ENCODE measurements at places on chromosomes 2 and 18.

DNA sequence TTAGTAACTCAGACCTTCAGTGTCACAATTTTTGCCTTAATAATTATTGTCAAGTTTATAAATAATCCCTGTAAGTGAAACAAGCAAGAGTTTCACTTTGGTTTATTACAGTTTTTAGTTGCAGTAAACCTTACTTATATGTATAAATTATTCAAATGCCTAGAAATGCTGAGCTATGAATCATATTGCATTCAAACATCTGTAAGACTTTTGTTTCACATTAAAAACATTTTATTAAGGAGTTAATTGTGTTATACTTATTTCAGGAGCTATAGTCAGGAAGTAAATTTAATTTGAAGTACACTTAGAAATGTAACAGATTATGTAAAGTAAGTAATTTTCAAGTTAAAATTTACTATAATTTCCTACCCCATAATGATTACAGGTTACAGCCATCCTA lies 3.9 kb upstream of the ETAA1 start:
- DNase-seq: no peak

DNA sequence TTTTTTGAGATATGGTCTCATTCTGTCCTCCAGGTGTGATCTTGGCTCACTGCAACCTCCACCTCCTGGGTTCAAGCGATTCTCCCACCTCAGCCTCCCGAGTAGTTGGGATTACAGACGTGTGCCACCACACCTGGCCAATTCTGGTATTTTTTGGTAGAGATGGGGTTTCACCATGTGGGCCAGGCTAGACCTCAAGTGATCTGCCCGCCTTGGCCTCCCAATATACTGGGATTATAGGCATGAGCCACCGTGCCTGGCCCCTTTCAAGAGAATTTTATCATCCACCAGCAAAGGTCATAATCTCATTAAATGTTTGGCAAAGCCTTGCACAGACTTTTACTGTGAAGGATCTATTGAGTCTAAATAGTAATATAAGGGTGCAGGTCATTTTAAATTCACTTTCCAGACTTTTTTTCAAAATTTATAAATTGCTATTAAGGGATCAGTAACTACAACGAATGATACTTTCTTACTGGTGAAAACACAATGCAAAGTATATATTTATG lies 2.5 kb downstream of the HADHA start:
- no peak for DNase-seq

- DNase-seq: no peak
Measured at GRCh38 chr2:172878260-172878659, 142.6 kb downstream of the RAPGEF4 start.

DNA sequence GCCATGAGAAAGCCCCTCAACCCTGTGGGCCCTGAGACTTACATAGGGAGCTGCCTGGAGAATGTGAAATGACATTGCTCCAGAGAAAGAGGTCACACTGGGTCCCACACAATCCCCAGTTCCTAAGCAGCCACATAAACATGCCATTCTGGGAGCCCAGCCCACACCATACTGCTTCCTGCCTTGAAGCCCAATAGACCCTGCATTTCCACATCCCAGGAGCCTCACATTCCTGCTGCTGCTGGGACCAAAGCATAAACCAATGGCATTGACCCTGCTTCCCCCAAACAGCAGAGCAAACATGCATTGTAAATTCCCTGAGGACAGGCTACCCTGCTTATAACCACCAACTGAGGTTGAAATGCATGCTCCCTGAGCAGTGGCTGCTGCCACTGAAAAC lies 1117.6 kb upstream of the SLC39A10 start:
- DNase-seq: no peak

DNA sequence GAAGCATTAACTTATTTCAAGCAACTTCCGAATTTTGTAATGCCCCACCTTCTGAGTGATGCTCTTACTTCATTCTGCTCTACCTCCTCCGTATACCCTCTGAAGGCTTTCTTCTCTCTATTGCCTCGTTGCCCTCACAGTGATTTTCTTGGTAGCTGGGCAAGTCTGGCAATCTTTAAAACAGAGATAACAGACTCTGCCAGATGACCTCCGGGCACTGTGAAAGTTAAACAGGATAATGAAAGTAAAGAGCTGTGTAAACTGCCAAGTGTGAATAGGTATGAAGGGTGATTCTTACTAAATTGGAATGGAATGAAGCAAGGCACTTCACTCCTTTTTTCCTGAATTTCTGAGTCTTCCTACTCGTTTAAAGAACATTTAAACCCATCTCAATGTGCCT lies 207.3 kb upstream of the GYPC start:
- no peak for DNase-seq

DNA sequence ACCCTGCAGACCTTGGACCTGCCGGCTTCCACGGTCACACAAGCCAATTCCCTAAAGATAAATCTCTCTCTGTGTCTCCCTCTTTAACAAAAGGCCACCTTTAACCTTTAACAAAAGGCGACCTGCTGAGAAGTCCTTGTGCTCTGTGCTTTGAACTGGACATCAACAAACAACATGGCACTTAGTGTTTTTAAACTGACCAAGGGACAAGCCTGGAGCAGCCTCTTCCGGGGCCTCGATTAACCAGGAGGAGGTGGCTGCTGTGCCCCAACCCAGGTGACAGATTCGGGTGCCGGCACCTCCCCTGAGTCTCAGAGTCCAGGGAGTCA lies 135.3 kb downstream of the RTP5 start:
- no peak for DNase-seq

- no peak for DNase-seq
Measured at GRCh38 chr2:44707945-44708660, 233.4 kb upstream of the SIX3 start.

DNA sequence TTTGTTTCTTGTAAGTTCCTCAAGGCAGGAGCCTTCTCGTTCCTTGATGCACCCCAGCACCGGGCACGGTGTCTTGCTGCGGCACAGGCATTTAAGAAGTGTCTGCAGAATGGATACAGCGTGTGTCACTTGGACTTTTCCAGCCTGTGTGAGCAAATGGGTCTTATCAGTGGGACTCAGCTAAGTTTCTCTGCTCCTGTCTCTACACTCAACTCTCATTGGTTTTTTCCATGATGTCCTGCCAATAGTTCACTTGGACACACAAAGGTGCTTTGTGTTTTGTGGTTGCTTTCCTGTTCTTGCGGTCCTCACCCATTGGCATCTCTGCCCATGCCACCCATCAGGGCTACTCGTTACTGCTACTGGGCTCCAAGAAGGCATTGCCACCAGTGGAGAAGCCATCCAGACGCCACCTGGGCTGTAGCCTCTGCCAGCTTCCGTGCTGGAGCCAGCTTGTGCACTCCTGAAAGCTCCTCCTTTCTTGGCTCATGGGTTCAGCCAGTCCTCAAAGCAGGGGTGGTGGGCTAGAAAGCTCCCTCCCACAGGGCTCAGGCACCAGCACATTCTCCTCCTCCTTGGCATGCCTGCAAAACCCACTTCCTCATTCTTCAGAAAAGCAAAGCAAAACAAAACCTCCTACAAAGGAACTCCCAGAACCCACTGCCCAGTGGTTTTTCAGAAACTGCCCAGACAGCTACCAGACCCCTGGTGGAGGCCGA lies 41.4 kb downstream of the IL1R2 start:
- peak; percentile 54 for DNase-seq

DNA sequence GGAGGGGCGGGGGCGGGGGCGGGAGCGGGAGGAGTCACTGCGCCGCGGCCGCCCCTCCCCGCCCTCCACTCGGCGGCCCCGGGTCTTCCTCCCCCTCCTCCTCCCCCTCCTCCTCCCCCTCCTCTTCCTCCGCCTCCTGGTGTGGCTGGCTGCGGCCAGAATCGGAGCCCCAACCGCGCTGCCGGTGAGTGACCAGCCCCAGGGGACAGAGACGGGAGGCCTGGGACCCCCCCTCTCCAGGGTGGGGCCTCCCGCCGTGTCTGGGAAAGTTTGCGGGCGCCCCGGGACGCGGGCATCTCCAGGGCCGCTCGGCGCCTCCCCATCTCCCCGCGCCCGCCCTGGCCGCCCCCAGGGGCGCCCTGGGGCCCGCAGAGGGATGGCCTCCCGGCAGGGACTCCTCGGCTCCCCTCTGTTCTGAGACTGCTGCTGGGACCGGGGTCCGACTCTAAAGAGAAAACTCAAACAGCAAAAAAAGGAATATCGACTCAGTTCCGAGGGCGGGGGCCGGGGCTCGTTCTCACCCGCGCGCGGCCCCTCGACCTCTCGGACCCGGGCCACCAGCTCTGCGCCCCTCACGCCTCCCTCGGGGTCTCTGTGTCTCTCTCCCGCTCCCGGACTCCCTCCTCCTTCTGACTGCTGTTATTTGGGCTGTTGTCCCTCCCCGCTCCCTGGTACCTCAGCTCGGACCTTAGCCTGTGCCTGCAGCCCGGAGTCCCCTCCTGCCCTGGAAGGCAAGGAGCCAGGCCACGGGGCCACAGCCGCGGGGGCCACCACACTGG lies at the start of gene STON1:
TSS of gene STON1 (plus strand) at position 122 of the 779 bp plus-strand sequence. CDS start 50,480 bp downstream, outside the sequence.
- no peak for DNase-seq

DNA sequence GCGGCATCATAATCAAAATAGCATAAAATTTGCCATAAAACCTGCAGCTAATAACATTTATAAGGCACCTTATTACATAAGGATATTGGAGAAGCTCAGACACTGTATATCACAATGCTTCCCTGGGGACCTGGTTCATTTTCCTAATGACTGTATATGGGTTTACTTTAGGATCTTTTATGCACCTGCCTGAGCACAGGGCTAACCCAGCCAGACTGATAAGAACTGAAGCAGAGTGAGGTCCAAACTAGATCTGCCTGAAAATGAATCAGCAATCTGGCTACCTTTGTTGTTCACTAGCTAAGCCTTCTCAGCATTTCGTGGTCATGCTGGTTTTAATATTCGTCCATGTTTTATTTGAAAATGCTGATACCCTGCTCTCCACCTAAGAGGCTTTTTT lies 1922.3 kb upstream of the CELF4 start:
- DNase-seq: no peak

GRCh38 chr2:215658635-215659305 lies 222.9 kb upstream of the FN1 start:
- DNase-seq: no peak

- DNase-seq: no peak
Measured at GRCh38 chr2:13308989-13309388, 592.3 kb downstream of the TRIB2 start.

DNA sequence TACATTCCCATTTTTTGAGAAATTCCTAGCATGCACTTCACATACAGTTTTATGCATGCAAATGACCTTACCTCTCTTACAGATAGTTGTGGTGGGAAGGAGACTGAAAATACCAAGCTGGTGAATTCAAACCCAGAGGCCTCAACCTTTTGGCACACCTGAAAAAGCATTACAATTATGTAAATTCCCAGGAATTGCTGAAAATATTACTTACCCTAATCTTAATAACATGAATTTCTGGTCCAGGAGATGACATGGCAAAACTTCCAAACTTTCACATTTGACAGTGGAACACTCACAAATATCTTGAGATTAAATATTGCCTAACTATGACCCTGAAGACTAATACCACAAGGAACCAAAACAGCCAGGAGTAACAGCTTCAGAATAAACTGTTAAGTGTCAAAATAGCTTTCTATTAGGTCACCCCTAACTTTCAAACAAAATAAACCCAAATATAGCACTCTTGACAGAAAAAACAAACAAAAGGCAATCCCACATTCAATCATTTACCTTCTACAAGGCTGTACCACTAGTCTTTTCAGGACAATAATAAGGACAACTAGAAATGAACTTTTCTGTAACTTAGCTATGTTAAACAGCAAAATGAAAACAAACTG lies 10.9 kb upstream of the PEX13 start:
- no peak for DNase-seq

DNA sequence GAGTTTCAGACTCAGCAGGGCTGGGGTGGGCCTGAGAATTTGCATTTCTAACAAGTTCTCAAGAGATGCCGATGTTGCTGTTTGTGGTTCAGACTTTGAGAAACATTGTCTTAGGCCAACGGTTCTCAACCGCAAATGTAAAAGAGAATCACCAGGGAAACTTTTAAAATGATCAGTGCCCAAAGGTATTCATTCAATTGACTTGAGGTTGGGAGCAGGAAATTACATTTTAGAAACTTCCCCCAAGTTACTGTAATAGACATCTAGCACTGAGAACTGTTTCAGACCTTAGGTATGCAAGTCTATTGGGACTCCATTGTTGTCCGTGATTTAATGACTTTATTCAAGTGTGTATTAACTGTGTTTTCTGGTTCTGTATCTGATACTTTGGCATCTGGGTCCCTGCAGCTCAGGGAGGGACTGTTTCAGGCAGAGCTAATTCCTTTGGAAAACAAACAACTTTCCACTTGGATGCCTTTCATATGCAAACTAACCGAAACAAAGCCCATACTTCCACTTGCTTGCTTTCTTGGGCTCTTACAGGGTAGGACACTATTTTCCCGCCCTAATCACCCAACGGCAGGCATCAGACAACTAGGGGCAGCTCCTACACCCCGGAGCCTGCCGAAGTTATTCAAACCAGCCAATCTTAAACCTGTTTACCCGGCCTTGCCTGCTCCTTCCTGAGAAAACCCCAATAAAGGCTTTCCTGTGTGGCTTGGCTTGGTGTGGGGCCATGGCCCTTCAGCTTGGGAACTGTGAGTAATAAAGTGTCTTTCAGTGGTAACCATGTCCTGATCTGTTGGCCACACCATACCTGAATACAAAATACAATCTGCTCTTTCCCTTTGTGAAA lies 97.6 kb downstream of the POLE4 start:
- no peak for DNase-seq

DNA sequence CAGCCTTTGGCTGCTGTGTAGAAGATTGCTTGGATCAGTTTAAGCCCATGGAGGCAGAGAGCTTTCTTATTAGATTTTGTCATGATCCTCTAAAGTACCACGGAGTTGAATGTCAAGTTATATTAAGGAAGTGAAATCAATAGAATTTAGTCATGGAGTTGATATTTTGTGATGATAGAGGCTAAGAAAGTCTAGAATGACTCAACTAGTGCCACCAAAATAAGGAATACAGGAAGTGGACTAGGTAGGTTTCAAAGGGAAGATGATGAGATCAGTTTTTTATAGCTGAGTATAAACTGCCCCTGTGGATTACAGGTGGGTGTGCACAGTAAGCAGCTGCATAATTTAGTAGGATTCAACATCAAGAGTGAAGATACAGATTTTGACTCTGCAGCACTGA lies 25.2 kb downstream of the FBXO36 start:
- no peak for DNase-seq

DNA sequence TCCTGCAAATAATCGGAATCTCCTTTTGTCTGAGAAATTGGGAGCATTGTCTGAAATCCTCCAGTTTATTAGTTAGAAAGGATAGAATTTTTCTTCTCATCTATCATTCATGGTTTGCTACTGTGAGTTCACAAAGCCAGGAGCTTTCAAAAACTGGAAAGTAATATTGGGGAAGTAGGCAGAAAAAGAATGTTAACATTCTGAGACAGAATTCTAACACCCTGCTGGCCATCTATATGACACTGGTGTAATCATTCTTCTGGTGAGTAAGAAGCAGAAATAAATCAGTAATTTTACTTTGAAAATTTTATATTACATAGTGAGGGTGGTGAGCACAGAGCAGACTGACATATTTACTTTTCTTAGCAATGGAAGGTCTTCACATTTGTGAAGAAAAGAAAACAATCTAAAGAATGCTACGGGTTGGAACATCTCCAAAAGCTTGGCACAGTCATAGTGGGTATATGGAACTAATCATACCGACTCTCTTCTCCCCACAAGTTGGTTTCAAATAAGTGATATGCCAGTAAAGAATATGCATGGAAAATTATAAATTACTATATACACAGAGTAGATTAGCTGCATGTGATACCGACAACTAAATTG lies 344.9 kb downstream of the LPIN1 start:
- no peak for DNase-seq

Data from LNCaP clone FGC (cell line).